Right renal cortex interstitium (tissue), 3 donors: ENCODE measurements at places on chromosomes 12 and 14. TPM values are rescaled to one million over a fixed set of nuclear protein-coding genes. Genes with fewer than 3 reads are reported as not detected.
A peak's percentile ranks its signal among the peaks of the same experiment; 100 is the strongest.

- DNase-seq: no peak
Measured at GRCh38 chr12:112299704-112300103, 82.5 kb downstream of the HECTD4 start.

- no peak for DNase-seq
Measured at GRCh38 chr14:44170556-44170955, 336.5 kb downstream of the FSCB start.

DNA sequence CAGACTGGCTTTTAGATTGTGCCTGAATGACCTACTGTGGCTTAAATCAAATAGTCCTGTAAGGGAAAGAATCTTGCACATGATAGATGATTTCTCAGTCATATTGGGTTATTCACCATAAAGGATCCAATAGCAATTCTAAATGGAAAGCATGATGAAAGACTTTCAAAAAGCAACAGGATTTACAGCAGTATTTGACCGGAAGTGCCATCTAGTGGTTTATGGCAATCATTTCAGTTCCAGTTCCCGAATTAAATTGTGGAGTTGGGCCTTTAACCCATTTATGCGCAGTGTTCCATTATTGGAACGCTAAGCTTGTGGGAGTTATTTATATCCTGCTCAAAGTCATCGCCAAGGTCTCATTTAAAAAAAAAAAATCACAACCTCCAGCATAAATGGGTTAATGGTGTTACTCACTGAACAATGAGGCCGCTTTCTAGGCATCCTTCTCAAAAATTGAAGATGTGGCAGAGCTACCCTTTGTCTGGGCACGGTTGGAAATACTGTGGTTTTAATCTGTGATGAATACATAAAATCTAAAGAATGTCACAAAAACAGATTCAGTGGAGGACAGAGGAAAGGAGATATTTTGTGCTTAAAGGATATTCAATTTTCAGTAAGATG is 60.8 kb upstream of the REP15 start:
- DNase-seq: no peak

GRCh38 chr12:77686760-77687159 is 143.9 kb upstream of the NAV3 start:
- no peak for DNase-seq

GRCh38 chr14:70714055-70714550 is 72.4 kb downstream of the TTC9 start:
- peak; percentile 56 for DNase-seq

DNA sequence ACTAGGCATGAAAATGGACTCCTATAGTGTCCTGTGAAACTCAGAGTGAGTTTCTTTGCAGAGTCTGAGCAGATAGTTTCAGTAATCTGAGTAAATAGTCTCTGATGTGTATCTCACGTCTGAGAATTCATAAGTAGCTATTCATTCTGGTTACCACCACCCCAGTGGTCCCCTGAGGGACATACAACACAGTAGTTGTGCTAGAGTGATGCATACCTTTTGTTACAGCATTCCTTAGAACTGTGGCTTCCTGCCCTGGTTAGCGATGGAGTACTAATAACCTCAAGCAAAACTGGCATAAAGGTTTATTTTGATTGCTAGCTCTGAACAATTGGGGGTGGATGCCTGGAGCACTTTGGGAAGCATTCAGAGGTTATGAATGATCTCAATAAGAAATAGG is 114.7 kb downstream of the DAAM1 start:
- no peak for DNase-seq

DNA sequence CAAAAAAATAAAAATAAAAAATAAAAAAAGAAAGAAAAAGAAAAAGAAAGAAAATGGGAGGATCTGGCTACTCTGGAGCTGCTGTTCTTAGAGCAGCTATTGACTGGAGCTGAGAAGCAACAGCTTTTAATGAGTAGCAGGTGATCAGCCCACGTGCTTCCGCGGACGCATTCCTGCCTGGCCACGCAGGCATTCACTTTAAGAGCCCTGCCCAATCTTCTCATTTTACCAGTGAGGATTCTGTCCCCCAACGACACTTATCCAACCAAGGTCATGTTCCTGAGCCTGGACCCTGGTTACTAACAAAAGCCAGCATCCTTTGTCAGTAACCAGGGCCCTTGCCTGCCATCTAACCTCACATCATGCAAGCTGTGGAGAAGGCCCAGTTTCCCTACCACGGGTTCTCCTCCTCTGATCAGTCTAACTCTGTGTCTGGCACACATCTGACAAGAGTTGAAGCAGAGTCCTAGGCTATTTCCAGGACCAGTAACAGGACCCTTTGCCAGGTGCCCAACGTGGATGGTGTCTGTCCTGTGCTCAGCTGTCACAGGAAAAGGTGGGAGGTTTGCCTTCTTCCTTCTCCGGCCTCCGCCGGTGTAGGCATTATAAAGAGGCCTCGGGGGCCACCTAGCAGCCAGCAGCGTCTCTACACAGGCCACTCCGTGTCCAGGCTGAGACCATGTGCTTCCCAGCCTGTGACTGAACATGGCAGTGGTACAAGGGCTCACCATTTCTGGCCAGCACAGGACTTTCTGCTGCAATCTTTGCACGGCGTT is 60.9 kb upstream of the GPATCH2L start:
- no peak for DNase-seq

The ADCK1 gene
- polyA plus RNA-seq: 9.3 TPM

The CCDC88C gene
- polyA plus RNA-seq: 35.2 TPM

The SMOC1 gene
- polyA plus RNA-seq: 1.7 TPM

The CMA1 gene
- polyA plus RNA-seq: 0.26 TPM

The CLEC7A gene
- polyA plus RNA-seq: 2.2 TPM
